MG63 (cell line): ENCODE measurements at places on chromosomes 4 and X.

GRCh38 chr4:41814565-41814964, 66.0 kb upstream of the PHOX2B start:
- DNase-seq = no peak

DNA sequence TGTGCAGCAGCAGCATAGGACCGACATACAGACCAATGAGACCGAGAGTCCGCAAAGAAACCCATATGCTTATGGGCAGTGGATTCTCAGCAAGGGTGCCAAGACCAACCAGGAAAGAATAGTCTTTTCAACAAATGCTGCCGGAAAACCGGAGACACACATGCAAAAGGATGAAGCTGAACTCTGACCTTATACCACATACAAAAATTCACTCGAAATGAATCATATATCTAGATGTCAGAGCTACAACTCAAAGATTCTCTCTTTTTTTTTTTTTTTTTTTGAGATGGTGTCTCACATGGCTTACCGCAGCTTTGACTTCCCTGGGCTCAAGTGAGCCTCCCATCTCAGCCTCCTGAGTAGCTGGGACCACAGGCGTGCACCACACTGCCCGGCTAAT, 16.0 kb upstream of the MXD4 start:
- DNase-seq = no peak

- DNase-seq = no peak
Observed at GRCh38 chr4:636628-637159, 11.3 kb downstream of the PDE6B start.

DNA sequence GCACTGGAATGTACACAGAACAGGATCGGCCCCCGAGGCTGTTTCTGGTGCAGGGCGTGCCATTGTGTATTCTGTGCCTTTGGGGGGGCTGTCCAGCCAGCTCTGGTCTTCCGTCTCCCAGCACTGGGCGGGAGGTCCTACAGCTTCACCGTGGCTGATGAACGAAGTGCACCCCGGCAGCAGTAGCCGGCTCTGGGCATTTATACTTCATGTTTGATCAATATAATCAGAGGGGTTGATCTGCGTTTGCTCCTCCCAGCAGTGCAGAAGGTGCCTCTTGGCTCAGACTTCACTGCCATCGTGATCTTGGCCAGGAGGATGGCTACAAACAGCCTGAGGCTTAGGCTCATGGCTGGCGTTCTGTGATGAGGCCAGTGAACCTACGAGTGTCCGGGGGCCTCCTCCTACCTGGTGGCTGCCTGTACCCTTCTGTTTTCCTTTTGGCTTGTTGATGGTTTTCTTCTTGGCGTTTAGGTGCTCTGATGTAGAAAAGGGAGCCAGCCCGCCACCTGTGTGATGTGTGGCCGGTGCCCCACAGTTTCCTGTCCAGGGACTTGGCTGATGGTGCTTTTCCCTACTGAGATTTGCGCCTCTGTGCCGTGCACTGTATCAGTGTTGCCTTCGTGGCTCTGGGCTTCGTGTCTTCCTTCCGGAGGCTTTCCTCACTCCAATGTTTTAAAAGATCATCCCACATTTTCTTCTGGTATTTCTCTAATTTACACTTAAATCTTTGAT, 31.2 kb upstream of the HGFAC start:
- DNase-seq = no peak

DNA sequence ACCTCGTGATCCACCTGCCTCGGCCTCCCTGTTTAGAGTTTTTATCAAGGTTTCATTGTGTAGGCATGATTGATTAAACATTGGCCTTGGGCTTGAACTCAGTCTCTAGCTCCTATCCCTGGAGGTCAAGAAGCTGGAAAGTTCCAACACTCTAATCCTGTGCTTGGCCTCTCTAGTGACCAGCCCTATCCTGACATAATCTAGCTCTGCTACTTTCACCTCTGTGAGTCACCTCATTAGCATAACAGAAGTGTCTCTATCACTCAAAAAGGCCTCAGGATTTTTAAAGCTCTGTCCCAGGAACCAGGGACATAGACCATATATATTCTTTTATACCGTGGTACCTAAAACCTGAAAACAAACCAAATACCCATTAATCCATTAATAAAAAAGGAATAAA, 377.5 kb downstream of the CENPC start:
- no peak for DNase-seq

DNA sequence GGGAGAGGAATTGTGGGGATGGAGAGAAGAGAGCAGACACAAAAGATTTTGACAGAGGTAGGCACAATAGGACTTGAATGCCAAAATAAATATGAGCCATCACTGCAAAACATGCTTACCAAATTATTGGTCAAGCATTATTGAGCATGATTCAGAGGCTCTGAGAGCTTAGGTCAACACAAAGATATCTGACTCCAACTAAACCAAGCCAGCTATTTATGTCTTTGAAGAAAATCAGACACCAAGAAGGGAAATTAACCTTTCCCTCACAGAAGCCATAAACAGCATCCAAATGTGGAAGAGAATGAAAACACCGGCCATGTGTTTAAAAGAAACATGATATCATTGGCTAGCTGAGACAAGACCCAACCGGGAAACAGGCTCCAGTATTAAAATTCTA, 323.2 kb downstream of the RAB28 start:
- no peak for DNase-seq

GRCh38 chr4:1994938-1995337, 13.8 kb downstream of the NELFA start:
- DNase-seq = no peak

GRCh38 chr4:185364886-185365285, 30.8 kb downstream of the LRP2BP start:
- DNase-seq = no peak

- DNase-seq = no peak
Observed at GRCh38 chr4:53986062-53986461, 78.3 kb downstream of the CHIC2 start.

GRCh38 chr4:41374490-41374889, 117.8 kb downstream of the UCHL1 start:
- DNase-seq = no peak

GRCh38 chr4:17898553-17899055, 87.8 kb downstream of the NCAPG start:
- DNase-seq = no peak

- DNase-seq = no peak
Observed at GRCh38 chr4:181119186-181119585, 1124.0 kb upstream of the TENM3 start.

DNA sequence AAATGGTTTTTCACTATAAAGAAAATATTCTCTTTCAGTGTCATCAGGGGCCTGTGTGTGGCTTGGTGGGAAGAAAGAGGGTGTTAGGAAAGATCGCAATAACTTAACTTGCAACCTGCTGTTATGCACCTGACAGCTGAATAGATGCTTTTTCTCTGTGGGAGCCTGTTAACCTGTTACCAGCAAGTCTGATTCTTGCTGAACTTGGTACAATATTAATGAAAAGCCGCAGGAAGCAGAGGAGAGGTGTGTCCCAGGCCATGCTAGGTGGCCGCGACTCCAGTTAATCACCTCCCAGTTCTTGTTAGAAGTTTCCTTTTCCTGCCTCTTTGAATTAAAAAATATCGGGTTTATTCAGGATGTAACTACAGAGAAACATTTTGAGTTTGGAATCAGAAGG, 494.8 kb upstream of the AGA start:
- no peak for DNase-seq

- DNase-seq = no peak
Observed at GRCh38 chrX:69104756-69105434, 60.4 kb downstream of the PJA1 start.

DNA sequence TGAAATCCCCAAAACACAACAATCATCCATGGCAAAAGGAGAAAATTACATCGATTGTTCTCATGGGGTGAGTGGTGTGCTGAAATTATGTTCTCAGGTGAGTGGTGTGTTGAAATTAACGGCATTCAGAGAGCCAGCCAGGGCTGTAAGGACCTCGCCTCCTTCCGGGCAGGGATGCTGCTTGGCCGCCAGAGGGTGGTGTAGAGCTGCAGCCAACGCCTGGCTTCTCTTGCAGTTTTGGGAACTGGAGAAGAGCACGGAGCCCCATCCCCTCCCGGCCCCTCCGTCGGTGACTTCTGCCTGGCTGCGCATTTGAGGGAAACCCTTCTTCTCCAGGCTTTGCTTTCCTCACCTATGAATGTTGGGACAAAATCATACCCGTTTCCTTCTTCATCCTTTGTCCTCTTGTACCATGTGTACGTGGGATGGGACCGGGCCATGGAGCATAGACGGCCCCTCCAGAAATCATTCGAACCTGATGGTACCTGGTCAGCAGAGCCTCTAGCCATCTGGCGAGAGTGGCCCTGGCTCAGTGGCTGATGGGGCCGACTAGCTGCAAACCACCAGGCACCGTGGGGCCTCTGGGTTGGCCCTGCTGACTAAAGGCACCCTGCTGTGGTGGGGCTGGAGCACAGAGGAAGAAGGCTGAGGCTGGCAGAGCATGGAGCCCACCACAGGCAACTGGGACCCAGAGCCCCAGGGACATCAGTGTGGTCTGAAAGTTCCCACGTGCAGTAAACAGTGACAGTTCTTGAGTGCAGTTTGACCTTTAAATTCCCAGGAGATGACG, 28.4 kb downstream of the TRMT44 start:
- DNase-seq = peak; percentile 54

- DNase-seq = no peak
Observed at GRCh38 chr4:182179751-182180150, 63.5 kb upstream of the TENM3 start.

- DNase-seq = no peak
Observed at GRCh38 chr4:181968371-181968770, 274.8 kb upstream of the TENM3 start.

DNA sequence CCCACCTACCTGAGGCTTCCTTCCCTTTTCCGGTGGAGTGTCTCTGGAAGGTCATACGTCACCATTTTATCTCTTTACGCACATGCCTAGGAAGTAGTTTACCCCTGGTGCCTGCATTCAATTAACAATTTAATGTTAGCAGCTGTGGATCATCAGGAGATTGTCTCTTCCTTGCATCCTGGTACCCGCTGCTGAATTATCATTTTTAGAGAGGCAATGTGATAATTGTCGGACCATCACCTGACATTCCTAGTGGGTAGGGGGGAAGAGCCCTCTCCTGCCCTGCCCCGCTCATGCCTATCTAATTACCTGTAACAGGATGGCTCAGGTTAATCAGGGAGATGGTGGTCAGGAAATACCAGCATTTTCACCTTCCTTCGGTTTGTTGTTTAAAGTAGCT, 863.6 kb downstream of the RPA4 start:
- DNase-seq = no peak

DNA sequence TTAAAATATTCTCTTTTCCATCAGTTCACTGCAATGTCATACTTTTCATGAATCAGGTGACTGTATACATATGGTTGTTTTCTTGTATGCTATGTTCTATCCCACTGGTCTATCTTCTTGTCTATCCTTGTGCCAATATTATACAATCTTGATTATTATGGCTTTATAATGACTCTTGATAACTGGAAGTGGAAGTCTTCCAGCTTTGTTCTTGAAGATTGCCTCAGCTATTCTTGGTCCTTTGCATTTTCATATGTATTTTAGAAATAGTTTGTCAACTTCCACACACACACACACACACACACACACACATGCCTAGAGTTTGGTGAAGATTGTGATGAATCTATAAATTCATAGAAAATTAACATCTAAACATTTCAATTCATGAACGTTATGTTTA, 67.9 kb downstream of the SHROOM3 start:
- DNase-seq = no peak

- DNase-seq = no peak
Observed at GRCh38 chr4:14792702-14793227, 209.5 kb upstream of the CPEB2 start.

- no peak for DNase-seq
Observed at GRCh38 chr4:109301651-109302360, 652 bp downstream of the COL25A1 start.

GRCh38 chr4:77538574-77539157, 67.0 kb upstream of the CXCL13 start:
- DNase-seq = peak; percentile 3

DNA sequence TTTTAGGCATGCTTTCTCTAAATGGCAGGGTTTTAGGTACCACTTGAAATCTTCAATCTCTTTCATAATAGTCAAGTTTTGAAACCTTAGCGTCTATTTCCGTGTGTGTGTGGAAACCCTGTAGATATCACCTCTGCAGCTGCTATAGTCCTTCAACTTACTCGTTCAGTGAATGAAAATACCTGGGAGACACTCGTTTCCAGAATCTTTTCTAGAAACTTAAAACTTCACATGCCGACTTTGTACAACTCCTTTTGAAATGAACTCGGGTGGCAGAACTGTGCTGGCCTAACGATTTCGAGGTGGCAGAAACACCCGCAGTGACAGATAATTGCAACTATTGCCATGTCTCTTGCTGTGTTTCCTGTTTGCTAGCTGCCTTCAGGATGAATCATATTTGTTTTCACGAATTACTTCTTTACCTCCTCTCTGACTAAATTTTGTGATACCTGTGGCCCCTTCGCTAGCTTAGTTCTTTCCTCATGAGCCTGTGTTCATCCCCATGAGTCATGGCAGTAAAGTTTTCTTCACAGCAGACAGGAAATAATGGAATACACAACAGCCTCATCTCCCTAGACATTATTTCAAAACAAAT, 104.7 kb upstream of the SMIM10 start:
- no peak for DNase-seq

- DNase-seq = no peak
Observed at GRCh38 chrX:124194199-124194598, 138.3 kb upstream of the TEX13D start.

DNA sequence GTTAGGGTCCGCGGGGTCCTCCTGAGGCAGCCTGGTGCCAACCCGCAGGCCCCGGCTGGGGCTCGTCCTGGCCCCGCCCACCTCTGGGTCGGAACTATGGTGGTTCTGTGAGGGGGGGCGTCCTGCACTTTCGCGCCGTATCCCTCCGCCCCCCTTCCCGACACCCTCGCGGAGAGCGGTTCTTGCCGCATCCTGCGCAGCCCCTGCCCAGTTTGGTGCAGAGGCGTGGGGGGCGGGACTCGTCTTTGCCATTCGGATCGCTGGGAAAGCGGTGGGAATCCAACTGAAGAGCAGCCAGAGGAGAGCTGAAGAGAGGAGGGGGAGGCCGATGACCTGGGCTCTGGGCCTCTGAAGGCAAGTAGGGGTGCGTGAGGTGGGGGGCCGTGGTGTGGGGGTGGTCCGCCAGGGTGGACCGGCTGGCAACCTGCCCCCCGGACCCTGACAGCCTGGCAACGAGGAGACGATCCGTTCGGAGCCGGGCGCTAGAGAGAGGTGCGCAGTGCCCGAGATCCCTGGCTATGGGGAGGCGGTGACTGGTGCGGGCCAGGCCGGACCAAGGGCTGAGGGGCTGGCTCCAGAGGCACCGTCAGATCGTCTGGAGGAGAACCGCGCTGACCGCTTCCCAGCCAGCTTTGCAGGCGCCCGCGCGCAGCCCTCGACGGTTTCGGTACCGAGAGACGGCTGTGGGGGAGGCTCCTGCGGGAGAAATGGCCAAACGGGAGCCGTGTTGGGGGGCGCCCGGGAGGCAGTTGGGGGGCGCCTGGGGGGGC, at the start of gene GPRASP1:
GPRASP1 (plus strand) TSS at position 242 of the 770 bp plus-strand sequence. CDS start 2,431 bp downstream, outside the sequence.
- DNase-seq = peak; percentile 33

- DNase-seq = no peak
Observed at GRCh38 chrX:69109036-69109663, 56.1 kb downstream of the PJA1 start.

GRCh38 chr4:41550308-41550707, 12.4 kb downstream of the LIMCH1 start:
- DNase-seq = no peak
